Mesothelial cell of epicardium (in vitro differentiated cells): ENCODE measurements at places on chromosomes 4 and X.

DNA sequence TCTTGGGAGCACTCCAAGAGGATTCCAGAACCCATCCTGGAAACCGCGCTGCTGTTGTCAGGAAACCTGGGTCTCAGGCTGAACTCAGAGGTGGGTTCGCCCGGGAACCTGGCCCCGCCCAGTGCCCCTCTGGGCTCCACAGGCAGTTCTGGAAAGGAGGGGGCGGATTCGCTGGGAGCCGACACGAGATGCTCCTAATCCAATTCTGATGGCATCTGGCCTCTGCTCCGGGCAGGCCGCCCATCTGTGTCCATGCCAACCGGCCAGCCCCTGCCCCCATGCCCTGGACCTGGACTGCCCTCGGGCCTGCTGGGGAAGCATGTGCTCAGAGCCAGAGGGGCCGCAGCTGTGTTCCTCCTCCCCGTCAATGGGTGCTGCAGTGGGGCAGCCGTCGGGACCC is 21.0 kb downstream of the ATP2B3 start:
- H3K27ac ChIP-seq: no peak overlapping the region
- peaks cover 1% of the 10 kb centered on the region for H3K27me3 ChIP-seq
- DNase-seq: no peak
- no peaks in the 10 kb centered on the region for H3K36me3 ChIP-seq
- peaks cover 2% of the 10 kb centered on the region for H3K4me1 ChIP-seq

- H3K4me1 ChIP-seq: no peaks in the 10 kb centered on the region
- H3K27ac ChIP-seq: no peak overlapping the region
- H3K36me3 ChIP-seq: no peaks in the 10 kb centered on the region
- DNase-seq: no peak
Measured at GRCh38 chr4:5361968-5362367, 310.7 kb downstream of the STK32B start.

GRCh38 chr4:17260166-17260907 is 251.6 kb downstream of the QDPR start:
- H3K27me3 ChIP-seq: peaks cover 10% of the 10 kb centered on the region
- H3K36me3 ChIP-seq: no peaks in the 10 kb centered on the region
- no peak for DNase-seq
- H3K27ac ChIP-seq: no peak overlapping the region
- no peaks in the 10 kb centered on the region for H3K4me1 ChIP-seq

DNA sequence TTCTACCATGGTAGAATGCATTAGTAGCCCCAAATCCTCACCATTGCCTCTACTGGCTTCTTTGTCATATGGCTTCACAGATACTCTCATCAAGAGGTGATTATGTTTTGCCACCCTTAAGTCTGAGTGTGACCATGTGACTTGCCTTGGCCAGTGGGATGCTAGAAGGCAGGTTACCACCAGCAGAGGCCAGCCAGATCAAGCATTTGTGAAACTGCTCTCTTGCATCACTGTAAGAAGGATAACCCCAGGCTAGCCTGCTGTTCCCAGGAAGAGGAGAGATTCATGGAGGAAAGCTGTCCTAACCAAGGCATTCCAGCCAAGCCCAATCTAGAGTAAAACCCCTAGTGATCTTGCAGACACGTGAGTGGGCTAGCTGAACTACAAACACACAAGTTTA is 46.8 kb downstream of the USP46 start:
- no peak overlapping the region for H3K4me3 ChIP-seq
- peaks cover 57% of the 10 kb centered on the region for H3K36me3 ChIP-seq
- H3K4me1 ChIP-seq: peaks cover 23% of the 10 kb centered on the region
- no peak for DNase-seq

DNA sequence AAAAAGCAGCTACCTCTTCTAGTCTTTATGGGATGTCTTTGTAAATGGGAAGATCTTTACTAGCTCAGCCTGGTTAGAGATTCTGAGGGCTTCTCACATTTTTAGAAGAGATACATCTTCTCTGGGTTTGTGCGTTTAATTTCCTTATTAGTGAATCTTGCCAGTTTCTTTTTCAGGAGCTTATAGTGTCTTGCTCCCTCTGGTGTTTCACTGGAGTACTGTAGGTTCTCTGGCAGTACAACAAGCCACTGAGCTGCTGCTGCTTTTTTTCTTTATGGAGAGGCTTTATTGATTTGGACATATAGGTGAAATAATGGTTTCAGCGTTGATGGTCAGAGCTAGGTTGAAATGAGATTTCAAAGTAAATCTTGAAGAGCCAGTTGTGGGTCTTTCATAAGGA is 82.9 kb downstream of the LAS1L start:
- no peak for DNase-seq
- H3K27me3 ChIP-seq: no peaks in the 10 kb centered on the region
- peaks cover 4% of the 10 kb centered on the region for H3K36me3 ChIP-seq
- H3K4me1 ChIP-seq: no peaks in the 10 kb centered on the region

- no peaks in the 10 kb centered on the region for H3K27me3 ChIP-seq
- no peaks in the 10 kb centered on the region for H3K36me3 ChIP-seq
- no peak overlapping the region for H3K4me3 ChIP-seq
- no peak for DNase-seq
Measured at GRCh38 chr4:83582289-83582785, 46.4 kb downstream of the GPAT3 start.

- H3K27me3 ChIP-seq: peaks cover 21% of the 10 kb centered on the region
- peaks cover 36% of the 10 kb centered on the region for H3K4me1 ChIP-seq
- DNase-seq: no peak
- H3K4me3 ChIP-seq: no peak overlapping the region
- no peaks in the 10 kb centered on the region for H3K36me3 ChIP-seq
Measured at GRCh38 chr4:10006601-10007435, 14.5 kb downstream of the SLC2A9 start.

DNA sequence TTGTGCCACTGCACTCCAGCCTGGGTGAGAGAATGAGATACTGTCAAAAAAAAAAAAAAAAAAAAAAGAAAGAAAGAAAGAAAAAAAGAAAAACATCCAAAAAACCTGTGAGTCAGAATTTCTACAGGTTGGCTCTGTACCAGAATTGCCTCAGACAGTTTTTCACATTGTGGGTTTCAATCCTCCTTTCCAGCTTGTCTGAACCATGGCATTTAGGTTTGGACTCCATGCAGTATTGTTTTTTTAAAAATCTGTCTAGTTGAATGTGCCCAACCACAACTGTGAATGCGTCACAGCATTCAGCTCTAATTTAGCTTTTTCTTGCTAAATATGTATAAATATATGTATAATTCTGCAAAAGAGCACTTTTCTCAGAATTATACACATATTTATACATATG is 31.4 kb upstream of the ARSH start:
- H3K27ac ChIP-seq: no peak overlapping the region
- H3K4me1 ChIP-seq: peaks cover 12% of the 10 kb centered on the region
- H3K36me3 ChIP-seq: peaks cover 2% of the 10 kb centered on the region
- no peak overlapping the region for H3K4me3 ChIP-seq
- no peaks in the 10 kb centered on the region for H3K27me3 ChIP-seq

GRCh38 chr4:14669371-14669770 is 332.9 kb upstream of the CPEB2 start:
- no peak overlapping the region for H3K27ac ChIP-seq
- no peak for DNase-seq
- H3K4me3 ChIP-seq: no peak overlapping the region
- no peaks in the 10 kb centered on the region for H3K36me3 ChIP-seq

GRCh38 chr4:163385466-163385865 is 41.8 kb downstream of the NPY5R start:
- H3K36me3 ChIP-seq: no peaks in the 10 kb centered on the region
- no peak overlapping the region for H3K4me3 ChIP-seq
- H3K27me3 ChIP-seq: no peaks in the 10 kb centered on the region
- no peak for DNase-seq
- no peak overlapping the region for H3K27ac ChIP-seq
- H3K4me1 ChIP-seq: no peaks in the 10 kb centered on the region

GRCh38 chr4:101458914-101459313 is 111.6 kb upstream of the PPP3CA start:
- no peak for DNase-seq
- no peaks in the 10 kb centered on the region for H3K36me3 ChIP-seq
- H3K27ac ChIP-seq: no peak overlapping the region
- no peak overlapping the region for H3K4me3 ChIP-seq
- H3K4me1 ChIP-seq: no peaks in the 10 kb centered on the region
- no peaks in the 10 kb centered on the region for H3K27me3 ChIP-seq

DNA sequence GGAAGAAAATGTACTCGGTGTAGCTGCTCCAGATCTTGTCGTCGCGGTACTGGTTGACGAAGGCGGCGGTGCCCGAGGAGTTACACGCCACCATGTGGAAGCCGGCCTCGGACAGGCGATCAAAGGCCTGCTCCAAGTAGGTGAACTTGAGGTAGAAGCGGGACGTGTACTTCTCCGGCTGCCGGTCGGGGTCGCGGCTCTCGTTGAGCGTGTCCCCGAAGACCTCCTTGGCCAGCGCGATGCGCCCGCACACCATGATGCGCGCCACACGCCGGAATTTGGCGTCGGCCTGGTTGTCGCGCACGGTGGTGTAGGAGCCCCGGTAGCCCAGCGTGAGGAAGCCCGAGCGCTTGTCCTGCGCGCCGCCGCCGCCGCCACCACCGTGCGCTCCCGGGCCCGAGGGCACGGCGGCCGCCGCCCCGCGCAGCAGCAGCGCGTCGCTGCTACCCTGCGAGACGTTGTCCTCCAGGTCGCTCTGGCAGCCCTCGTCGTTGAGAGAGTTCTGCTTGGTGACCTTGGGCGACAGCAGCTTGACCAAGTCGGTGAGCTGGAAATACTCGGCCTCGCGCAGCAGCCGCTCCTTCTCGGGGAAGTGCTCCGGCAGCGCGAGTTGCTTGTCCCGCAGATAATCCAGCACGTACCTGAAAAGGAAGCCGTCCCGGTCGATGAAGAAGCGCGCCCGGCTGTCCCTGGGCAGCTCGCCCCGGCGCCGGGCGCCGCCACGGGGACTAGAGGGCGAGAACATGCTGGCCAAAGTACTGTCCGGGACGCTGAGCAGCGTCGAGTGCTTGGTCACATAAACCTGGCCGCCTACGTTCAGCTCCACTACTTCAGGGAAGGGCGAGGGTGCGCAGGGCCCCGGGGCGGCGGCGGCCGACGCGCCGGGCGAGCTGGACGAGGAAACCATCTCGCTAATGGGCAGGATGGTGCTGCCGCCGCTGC is 775 bp downstream of the KCTD8 start:
- H3K4me3 ChIP-seq: peak overlapping the region; percentile 77
- H3K4me1 ChIP-seq: peaks cover 42% of the 10 kb centered on the region
- no peak overlapping the region for H3K27ac ChIP-seq
- H3K36me3 ChIP-seq: no peaks in the 10 kb centered on the region
- H3K27me3 ChIP-seq: peaks cover 79% of the 10 kb centered on the region

GRCh38 chr4:4599481-4600275 is 57.8 kb upstream of the STX18 start:
- H3K27me3 ChIP-seq: no peaks in the 10 kb centered on the region
- H3K27ac ChIP-seq: no peak overlapping the region
- peaks cover 6% of the 10 kb centered on the region for H3K4me1 ChIP-seq

DNA sequence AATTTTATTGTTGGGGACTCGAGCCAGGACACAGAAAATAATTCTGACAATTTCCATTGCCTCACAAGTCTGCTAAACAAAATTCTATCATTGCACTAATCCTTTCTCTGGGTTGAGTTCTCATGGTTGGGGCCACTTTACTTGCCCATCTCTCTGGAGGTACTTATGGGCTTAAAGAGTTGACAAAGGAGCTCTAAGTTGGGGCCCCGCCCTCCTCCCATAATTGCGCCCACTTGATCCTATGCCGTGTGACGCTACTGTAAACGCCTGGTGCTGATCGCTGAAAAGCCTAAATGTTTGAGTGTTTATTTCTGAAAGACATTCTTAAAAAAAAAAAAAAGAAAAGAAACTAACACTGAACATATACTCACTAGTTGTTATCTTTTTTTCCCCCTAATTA is 103.0 kb downstream of the TENM3 start:
- no peak overlapping the region for H3K4me3 ChIP-seq
- H3K36me3 ChIP-seq: peaks cover 2% of the 10 kb centered on the region
- H3K27me3 ChIP-seq: peaks cover 56% of the 10 kb centered on the region
- H3K4me1 ChIP-seq: peaks cover 13% of the 10 kb centered on the region

DNA sequence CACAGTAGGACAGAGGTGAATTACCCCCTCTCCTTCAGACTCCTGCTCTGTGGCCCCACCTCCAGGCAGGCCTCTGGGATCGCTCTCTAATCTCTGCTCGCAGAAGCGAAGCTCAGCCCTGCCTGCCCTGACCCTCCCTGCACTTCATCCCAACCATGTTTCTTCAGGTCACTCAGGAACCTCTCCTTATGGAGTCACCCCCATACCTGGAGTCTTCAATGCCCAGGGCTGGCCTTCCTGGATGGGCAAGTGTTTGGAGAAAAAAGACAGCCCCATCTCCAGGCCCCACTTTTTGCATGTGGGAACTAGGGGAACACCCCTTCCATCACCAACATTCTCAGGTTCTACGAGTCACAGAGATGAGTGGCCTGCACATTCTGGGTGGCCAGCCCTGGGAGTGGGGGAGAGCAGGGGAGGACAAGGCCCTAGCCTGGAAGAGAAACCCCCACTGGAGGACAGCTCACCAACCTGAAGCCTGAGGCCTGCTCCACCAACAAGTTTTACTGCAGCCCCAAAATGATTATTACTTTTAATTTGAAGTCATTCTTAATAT is 90.8 kb downstream of the PPP2R2C start:
- no peak for DNase-seq
- peaks cover 16% of the 10 kb centered on the region for H3K27me3 ChIP-seq
- no peaks in the 10 kb centered on the region for H3K4me1 ChIP-seq

DNA sequence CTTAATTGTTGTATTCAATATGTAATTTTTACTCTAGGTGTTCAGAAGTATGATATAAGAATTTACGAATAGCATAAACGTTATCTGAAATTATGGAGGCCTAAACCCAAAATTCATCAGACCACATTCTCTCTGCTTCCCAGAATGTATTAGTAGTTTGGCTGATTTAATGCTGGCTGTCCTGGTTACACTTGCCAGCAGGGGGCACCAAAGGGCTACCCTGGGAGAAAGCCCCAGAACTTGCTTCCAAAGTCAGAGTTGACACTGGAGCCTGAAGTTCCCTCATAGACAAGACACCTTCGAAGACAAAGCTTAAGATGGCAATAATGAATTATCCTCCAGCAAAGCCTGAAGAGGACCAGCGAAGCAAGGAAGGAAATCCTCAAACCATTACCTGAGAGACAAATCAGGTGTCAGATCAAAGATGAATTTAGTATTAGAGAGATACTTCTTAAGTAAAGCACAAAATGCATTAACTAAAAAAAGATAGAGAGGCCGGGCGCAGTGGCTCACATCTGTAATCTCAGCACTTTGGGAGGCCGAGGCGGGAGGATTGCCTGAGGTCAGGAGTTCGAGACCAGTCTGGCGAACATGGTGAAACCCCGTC is 11.3 kb upstream of the ANOS1 start:
- no peaks in the 10 kb centered on the region for H3K4me1 ChIP-seq
- peaks cover 30% of the 10 kb centered on the region for H3K27me3 ChIP-seq
- no peaks in the 10 kb centered on the region for H3K36me3 ChIP-seq
- H3K27ac ChIP-seq: no peak overlapping the region

DNA sequence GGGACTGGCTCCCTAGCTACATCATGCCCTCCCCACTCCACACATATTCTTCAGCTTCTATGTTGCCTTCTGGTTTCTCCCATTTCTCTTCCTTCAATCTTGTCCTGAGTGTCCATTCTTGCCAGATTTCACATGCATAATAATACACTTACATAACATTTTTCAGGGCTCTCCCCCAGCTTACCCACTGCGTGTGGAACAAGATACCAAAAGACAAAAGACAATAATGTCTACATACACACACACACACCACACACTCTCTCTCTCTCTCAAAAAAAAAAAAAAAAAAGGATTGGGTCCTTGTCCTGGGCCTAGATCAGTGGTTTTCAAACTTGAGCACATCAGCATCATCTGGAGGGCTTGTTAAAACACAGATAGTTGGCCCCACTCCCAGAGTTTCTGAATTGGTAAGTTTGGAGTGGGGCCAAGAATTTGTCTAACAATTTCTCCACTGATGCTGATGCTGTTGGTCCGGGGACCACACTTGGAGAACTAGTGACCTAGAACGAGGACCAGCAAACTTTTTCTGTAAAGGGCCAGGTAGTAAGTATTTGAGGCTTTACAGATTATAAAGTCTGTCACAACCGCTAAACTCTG is 6.5 kb upstream of the SMARCA1 start:
- H3K27ac ChIP-seq: peak overlapping the region; percentile 18
- no peaks in the 10 kb centered on the region for H3K4me1 ChIP-seq
- no peaks in the 10 kb centered on the region for H3K27me3 ChIP-seq
- no peaks in the 10 kb centered on the region for H3K36me3 ChIP-seq
